Stimulated activated CD4-positive, alpha-beta T cell treated with anti-CD3 and anti-CD28 coated beads, Interleukin-4, amount 100 ng/mL, for 1 hour (primary cell): ENCODE measurements at places on chromosomes 12 and 14.

DNA sequence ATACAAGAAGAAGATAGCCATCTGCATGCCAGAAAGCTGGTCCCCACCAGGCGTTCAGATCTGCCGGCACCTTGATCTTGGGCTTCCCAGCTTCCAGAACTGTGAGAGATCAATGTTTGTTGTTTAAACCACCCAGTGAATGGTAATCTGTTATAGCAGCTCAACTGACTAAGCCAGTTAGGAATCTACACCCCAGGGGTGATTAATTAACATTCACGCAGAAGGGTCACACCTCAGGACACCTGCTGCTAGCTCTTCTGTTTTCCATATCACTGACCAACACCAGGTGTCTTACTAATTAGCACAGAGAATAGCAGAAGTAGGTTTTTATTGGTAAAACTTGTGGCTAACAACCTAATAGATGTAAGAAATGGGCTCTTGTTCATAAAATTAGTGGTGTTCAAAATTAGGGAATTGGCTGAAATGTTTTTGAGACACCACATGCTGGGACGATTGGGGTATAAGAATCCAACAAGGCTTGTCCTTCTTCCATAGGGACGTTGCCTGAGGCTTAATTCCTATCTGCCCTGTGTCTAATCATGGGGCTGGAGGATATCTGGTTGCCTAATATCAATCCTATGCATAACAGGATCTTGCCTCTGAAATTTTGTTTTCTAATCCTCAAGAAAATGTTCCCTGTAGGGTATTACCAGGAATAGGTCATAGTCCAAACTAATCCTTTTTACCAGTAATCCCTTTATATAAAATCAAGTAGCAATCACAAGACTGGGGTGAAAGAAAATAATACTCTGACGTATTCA, 42.0 kb upstream of the CHST11 start:
- no peak for DNase-seq

- DNase-seq = peak; percentile 62
Observed at GRCh38 chr12:118061011-118061872, at the start of gene WSB2. Gene WSB2 (minus strand): TSS chr12:118061179. CDS start chr12:118061048, 131 bp downstream.

DNA sequence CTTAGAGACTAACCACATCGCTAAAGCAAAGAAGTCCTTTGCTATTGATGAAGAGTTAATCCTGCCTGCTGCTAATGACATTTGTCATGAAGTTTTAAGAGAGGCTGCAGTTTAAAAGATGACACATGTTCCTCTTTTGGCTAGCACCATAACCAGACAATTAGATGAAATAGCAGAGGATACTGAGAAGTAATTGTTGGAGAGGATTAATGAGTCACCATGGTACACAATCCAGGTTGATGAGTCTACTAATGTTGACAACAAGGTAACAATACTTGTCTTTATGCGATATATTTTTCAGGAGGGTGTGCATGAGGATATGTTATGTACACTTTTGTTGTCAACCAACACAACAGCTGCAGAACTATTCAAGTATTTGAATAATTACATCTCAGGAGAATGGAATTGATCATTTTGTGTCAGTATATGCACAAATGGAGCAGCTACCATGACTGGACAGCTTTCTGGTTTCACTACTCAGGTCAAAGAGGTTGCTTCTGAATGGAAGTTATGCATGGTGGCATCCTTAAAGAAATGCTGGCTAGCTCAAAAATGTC, 56.7 kb downstream of the LRRIQ1 start:
- DNase-seq = no peak

DNA sequence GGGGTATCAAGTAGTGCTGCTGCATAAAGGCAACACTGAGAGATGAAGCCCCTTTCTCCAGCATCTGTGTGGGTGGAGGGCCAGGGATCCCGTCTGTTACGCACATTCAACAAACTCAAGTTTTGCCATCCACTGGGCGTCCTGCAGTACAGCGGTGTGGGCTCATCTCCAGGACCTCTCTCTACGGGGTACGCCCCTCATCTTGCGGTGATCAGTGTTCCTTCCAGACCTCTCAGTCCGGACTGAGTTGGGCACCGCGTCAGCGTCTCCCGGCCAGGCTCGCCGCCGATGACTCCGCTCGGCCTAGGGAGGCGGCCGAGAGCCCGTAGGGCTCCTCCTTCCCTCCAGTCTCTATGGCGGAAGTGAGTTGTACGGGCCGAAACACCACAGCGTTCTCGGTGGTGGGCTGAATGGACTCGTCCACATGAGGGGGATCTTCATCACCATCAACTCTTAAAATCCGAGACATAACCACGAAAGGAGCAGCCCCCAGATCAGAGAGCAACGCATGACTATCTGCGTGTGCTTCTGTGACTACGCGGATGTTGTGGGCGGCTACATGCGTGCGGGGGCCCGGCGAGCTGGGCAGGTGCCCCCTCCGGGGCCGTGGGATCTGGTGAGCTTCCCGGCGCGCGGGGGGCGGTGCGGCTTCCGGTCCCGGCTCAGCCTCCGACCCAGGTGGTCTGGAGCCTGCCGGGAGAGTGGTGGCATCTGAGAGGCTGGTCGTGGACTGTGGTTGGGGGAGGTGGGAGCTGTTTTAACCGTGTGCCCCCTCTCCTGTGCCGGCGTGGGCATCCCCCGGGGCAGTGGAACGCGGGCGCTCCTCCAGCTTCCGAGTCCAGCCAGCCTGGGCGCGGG, at the start of gene ATG101:
ATG101 (plus strand) TSS at position 652 of the 858 bp plus-strand sequence. CDS start 3,673 bp downstream, outside the sequence.
- peak; percentile 84 for DNase-seq

DNA sequence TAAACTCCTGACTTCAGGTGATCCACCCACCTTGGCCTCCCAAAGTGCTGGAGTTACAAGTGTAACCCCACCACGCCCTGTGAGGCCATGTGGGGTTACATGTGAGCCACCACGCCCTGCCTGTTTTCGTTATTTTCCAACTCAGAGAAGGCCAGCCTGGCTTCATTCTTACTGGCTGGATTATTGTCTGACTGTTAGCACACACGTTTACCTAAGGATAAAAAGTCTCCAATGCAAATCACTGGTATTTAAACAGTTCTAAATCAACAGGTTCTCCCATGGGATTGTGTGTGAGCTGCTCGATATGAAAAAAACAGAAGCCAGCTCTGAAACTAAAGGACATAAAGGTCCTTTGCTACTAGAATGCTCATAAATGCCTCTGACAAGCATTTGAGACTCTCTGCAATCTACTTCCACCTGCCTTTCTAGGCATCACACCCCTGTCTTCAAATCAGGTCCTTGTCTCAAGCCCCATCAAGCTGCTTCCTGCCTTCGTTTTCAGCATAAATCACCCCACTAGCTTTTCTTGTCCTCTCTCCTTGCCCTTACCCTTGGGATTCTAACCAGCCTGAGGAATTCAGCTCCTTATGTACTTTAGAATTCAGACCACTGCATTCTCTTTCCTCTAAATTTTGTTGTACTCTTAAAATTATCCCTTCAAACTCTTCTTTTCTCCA, 265.0 kb downstream of the DUSP6 start:
- DNase-seq = no peak

- no peak for DNase-seq
Observed at GRCh38 chr12:47604221-47604873, 101.5 kb downstream of the RPAP3 start.
